ENCODE measurements at places on chromosomes 1 and 21.

DNA sequence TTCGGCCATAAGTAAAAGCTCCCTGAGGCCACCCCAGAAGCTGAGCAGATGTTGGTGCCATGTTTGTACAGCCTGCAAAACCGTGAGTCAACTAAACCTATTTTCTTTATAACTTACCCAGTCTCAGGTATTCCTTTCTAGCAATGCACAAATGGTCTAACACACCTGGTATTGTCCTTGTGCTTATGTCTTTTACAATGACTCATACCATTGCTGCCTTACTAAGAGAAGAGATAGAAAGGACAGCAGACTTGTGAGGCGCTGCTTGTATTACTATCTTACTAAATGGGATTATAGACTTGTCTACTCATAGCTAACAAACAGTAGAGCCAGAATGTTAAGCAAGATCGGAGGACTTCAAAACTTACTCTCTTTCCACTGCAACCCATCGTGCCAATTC is 18.5 kb upstream of the CYYR1 start:
- DNase-seq, result no peak

GRCh38 chr21:10641107-10641506 is 119.7 kb downstream of the TPTE start:
- no peak for DNase-seq

- no peak for DNase-seq
Measured at GRCh38 chr1:94209982-94210381, 27.4 kb downstream of the ARHGAP29 start.

GRCh38 chr1:45730780-45731319 is 19.6 kb downstream of the IPP start:
- no peak for DNase-seq

DNA sequence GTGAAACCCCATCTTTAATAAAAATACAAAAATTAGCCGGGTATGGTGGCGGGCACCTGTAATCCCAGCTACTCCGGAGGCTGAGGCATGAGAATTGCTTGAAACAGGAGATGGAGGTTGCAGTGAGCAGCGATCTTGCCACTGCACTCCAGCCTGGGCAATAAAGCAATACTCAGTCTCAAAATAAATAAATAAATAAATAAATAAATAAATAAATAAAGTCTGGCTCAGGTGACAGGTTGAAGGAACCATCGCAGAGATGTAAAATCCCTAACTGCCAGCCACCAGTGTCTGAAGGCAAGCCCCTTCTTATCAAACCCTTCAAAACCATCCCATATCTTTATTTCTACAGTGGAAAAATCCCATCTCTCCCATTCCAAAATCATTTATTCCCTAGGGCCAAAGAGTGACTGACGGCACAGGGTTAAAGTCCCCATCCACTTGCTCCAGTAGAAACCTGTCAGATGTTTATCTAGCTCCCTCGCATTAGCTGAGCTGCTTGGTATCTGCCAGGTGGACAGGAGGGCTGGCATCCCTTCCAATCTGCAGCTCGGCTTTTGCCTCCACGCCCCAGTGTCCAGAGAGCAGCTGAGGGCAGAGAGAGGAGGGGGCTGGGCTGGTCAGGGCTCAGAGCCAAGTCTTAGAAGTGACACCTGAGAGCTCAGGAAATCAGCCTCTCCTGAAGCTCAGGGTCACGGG is 5.0 kb downstream of the CSRP1 start:
- DNase-seq, result no peak

DNA sequence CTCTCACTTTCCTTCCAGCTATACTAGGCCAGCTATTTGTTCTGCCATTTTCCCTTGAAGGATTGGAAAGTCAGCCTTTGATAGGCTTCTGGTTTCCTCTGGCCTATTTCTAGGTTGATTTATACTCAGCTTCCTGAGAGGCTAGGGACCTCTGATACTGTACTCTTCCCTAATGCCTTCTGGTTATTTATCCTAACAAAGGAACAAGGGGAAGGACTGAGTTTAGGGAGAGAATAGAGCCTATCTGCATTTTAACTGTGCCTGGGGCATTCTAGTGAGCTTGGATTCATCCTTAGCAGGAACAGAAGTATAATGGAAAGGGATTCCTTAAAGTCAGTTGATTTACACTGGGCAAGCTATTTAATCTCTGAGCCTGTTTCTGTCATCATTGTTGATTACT is 11.8 kb upstream of the TMEM39B start:
- DNase-seq, result no peak

- no peak for DNase-seq
Measured at GRCh38 chr1:165402517-165403111, 42.3 kb downstream of the RXRG start.

- no peak for DNase-seq
Measured at GRCh38 chr1:197471248-197471985, 203.4 kb downstream of the CRB1 start.

- no peak for DNase-seq
Measured at GRCh38 chr21:28554660-28555475, 437.8 kb downstream of the LTN1 start.

DNA sequence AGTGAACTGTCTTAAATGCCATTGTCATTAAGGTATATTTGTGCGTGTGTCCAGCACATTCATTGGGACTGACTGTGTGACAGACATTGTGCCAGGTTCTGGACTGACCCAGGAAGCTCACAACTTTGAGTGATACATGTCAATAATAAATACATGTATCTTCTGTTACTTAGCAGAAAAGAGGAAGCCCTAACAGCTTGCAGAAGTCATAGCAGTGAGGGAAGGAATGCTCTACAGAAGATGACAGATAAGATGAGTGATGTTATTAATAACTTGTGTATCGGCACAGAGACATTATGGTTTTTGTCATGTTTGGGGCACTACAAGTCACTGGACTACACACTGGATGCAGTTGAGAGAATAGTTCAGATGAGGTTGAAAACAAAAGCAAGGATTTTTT is 1.2 kb upstream of the SRSF11 start:
- DNase-seq, result no peak

- no peak for DNase-seq
Measured at GRCh38 chr1:79976287-79976686, 969.8 kb upstream of the ADGRL4 start.

- no peak for DNase-seq
Measured at GRCh38 chr1:221693087-221693486, 48.8 kb downstream of the DUSP10 start.

DNA sequence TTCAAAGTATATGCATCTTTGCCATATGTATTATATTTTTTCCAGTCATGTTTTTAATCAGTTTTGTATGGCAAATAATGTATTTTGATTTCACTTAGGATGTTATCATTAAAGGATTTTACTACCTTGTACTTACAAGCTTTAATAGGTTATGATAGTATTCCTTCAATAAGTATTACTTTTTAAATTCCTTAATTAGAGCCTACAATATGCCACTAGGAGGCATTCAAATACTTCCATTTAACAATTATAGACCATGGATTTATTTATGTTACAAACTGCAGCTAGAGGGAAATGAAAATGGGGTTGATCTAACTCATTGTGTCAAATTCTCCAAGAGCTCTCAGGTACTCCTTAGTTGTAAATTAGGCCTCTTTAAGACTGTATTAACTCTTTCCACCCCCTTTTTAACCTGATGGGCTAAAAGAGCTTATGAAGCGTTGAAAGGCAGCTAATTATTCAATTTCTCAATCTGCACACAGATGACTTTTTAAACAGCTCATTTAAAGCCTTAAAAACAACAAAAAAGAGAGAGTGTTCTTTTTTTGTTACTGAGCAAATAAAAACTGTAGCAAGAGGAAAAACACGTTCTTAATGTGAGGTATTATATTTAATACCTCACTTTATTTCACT is 156.2 kb downstream of the DENND1B start:
- DNase-seq, result no peak

DNA sequence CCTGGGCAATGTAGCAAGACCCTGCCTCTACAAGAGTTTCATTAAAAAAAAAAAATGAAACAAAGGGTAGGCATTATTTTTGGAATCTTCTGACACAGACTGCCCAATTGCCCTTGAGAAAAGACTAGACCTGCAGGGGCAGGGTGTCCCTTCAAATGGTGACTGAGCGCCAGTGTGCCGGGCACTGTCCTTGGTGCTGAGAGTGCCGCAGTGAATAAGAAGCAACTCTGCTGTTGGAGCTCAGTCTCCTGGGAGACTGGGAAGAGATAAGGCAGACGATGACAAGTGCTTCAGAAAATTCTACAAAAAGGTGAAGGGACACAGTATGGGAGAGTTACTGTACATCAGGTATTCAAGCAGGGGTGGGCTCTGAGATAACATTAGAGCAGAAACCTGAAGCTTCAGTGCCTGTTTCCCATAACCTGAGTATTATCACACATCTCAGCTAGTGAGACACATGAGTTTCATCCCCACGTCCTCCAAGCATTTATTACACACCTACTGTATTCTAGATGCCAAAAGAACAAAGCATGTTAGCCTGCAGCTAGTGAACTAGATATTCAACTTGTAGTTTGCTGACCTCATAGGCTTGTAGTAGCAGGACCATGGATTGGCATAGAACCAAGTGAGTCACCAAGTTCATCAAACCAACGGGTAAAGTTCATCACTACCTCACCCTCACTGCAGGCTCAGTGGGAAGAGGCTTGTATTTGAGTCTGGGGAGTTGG is 18.4 kb upstream of the RPL11 start:
- DNase-seq, result no peak

- DNase-seq, result no peak
Measured at GRCh38 chr21:34166468-34166867, 93.1 kb downstream of the MRPS6 start.

- no peak for DNase-seq
Measured at GRCh38 chr1:7437608-7438395, 333.3 kb upstream of the VAMP3 start.

DNA sequence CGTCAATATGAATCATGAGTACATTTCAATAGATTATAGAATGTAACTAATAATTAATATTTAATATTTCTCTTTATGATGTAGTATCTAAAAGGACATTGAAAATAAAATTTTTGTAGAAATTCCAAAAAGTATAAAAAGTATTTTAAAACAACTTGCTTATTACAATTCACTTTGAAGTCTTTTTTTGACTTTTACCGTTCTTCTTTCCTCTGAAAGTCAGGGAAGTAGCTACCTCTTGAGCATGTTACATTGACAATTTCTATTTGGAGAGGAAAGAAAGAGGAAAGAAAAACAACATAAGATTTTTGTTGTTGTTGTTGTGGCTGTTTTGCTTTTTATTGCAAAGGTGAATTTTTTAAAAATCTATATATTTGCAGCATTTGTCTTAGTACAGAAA is 1.3 kb downstream of the PTPRC start:
- DNase-seq, result no peak

DNA sequence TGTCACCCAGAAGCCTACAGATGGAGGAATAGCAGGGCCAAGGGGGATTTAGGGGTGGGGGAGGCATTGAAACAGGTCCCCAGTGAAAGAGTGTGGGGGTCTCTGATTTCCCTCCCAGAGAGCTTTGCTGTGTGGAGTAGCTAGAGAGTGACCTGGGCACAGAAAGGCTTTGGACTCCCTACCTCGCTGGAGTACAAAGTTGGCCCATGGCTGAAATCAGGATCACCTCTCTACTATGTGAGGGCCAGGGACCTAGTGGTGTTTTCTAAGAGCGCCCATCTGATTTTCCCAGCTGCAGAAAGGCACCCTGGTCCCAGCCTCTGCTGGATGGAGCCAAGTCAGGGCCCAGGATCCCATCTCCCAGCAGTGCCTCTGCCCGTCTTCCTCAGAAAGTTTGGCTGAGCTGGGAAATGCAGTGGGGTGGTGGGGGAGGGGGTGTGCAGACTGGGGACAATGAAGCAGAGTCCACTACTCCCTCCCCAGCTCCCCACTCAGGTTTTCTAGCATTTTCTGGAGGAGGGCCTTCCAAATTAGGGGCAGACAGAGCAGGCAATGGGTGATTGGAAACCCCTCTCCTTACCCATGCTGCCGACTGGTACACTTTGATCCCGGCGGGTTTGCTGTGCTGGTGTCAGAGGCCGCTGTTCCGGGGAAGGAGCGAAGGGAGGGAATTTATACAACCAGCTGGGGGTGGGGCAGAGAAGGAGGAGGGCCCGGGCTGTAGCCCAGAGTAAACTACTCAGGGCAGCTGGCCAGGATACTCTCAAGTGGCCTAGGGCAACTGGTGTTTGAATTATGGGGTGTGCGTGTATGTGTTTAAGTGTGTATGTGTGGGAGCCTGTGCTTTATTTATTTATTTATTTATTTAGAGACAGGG is at the start of gene SELENBP1:
SELENBP1 (minus strand) TSS at position 648 of the 877 bp plus-strand sequence; CDS start at position 584, 64 bp downstream.
- peak; percentile 51 for DNase-seq

DNA sequence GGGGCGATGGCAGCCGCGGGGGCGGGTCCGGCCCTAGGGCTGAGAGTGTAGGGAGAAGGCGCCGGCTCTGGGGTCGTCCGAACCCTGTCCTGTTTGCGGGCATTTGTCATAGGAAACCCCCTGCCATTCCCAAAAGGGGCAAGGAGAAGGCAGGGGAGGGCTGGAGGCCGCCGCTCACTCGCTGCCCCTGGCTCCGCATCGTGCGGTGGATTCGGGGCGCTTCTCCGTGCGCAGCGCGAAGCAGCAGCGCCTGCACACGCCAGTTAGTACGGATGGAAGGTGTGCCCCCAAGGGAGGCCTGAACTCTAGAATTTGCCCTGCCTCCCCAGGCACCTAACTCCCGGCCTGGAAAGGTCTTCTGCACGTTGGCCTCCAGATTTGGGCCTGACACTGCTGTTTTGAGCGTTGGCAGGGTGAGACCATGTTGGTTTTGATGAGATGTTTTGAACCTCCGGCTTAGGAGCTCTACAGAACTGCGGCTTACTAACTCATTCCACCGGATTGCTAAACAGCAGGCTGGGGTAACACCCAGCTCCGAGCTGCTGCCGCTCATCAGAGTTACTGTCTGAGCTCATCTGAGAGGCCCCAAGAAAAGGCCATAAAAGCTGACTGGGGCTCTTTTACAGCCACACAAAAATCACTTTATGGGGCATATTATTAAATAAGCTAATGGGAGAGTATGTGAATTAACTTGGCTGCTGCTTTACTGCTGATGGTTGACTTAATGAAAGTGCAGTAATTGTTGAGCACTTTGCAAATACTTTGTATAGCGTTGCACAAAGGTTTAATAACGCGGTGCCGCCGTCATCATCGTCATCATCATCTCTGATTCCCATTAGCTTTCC is 987 bp downstream of the GPR137B start:
- DNase-seq, result peak; percentile 20

DNA sequence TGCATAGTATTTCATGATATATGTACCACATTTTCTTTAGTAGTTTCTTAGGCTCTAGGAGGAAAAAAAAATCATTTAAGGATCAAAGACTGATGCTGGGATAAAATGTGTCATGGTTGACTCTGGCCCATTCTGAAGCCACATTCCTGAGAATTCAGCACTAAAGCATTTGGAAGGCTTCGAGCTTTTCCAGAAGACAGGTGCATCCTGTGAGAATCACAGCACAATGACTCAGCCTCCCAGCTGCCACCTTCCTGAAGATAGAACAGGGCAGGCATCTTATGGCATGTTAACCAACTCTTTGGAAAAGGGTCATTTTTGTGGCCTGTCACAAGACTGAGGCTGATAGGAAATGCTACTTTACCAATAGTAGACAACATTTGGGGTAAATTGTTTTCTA is 359.9 kb downstream of the PCP4 start:
- no peak for DNase-seq

GRCh38 chr1:47507881-47508701 is 70.2 kb downstream of the FOXD2 start:
- no peak for DNase-seq

- no peak for DNase-seq
Measured at GRCh38 chr1:203558064-203558760, 64.3 kb downstream of the OPTC start.

Data from hypothalamus (tissue), 51 donors.